NCI-H524 (cell line): ENCODE measurements at places on chromosomes 4 and X.

GRCh38 chrX:46637938-46638337 is 64.4 kb downstream of the CHST7 start:
- no peak for DNase-seq

- DNase-seq, result no peak
These were observed 6.0 kb upstream of the VSIG4 start for GRCh38 chrX:66045894-66046293.

DNA sequence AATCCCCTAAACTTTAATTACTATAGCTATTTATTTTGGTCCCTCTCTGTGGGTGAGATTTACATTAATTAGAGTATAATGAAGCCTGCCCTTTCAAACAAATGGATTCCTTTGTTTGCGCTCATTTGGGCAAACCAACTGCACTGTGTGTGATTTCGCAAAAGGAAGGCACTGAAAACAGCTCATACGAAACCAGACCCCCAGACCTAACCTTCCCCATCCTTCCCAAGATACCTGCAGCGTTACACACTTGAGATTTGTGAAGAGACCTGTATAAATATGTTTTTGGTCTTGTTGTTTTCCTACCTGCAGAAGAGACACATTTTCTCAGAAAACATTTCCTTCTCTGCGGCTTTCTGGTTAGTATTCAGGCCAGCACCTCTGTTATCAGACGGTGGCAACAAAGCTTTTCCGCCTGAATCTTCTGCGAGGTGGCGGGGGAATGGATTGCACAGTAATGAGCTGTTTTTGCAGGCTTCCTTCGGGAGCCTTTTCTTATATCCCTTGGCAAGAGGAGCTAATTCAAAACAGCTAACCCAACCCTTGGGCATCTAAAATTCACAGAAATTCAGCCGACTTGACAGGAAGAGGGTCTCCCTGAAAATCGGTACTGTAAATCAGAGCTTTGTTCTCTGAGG is 47.6 kb downstream of the CBLL2 start:
- no peak for DNase-seq

DNA sequence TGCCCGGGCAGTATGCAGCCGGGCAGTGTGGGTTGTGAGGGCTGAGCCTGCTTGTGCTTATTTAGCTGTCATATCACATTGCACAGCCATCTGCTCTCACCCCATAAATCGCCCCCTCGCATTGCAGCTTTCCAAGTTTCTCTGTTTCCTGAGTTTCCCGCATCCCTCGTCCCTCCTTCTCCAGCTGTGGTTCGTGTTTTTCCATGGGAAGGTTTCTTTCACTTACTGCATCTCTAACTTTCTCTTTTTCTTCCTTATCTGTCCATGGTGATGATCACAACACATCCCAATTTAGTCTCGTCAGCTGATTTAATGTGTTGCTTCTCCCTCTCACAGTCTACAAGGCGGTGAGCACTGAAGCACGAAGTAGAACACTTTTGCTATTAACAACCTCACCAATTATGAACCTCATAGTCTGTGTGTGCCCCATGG is 118.1 kb downstream of the ENPP6 start:
- peak; percentile 63 for DNase-seq

DNA sequence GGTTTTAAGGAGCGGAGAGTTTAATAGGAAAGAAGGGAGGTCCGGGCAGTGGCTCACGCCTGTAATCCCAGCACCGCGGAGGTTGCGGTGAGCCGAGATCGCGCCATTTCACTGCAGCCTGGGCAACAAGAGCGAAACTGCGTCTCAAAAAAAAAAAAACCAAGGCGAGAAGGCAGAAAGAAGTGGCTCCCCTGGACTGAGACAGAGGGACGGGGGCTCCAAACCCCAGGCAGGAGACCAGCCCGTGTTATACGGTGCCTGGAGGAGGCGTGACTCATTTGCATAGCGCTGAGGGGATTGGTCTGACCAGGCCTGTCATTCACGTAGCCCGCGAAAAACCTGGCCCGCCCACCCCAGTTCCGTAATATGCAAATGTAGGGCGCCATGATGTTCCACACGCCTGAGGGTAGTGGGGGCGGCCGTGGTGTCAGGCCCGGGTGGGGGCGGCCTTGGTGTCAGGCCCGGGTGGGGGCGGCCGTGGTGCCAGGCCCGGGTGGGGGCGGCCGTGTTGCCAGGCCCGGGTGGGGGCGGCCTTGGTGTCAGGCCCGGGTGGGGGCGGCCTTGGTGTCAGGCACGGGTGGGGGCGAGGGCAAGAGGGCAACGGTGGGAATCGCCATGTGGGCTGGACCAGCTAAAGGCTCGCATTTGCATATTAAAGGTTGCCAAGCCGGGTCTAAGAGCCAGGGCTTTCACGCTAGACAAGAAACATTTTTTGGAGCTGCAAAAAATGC is 2.1 kb downstream of the PLCXD1 start:
- DNase-seq, result no peak

DNA sequence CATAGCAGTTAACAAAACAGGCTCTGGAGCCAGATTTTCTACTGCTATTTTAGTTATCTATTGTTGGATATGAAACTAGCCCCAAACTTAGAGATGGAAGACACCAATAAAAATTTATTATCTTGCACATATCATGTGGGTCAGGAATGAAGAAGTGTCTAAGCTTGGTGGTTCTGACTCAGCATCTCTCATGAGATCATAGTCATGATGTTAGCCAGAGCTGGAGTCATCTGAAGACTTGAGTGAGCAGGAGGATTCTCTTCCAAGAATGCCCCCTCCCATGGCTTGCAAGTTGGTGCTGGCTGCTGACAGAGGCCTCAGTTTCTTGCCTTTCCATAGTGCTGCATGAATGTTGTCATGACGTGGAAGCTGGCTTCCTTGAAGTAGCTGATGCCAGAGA is 68.2 kb upstream of the TAPT1 start:
- no peak for DNase-seq

DNA sequence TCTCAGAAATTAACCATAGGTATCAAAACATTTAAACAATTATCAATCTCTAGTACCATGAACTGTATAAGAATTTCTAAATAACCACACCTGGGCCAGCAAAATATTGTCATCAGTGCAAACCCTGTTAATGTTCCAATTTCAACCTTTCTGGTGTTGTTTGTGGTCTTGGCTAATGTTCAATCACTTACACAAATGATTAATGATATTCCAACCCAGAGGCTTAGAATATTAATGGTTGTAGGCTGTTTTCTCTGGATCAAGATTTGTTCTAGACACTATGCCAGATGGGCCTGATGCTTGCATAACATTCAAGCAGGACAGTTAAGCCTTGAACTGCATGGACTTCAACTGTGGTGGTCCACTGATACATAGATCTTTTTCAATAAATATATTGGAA is 69.1 kb downstream of the HS3ST1 start:
- DNase-seq, result no peak

GRCh38 chr4:182600856-182601255 is 316.3 kb downstream of the DCTD start:
- peak; percentile 48 for DNase-seq

GRCh38 chr4:165152527-165152926 is 39.9 kb upstream of the TMEM192 start:
- no peak for DNase-seq

DNA sequence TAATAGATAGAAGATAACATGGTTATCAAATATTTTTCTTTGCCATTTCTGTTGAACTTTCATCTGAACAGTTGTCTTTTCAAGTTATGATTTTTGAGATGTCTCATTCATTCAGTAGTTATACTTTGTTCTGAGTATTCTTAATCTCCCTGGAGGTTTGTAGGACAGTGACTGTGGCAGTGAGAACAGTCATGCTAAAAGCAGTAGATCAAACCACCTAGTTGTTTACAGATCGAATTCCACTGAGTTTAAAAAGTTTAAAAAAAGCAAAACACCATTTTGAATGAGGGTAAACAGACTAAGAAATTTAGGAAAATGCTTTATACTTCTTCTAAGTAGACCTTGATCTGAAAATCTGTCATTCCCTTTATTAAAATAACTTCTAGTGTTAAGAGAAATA is 107.2 kb downstream of the CEP135 start:
- DNase-seq, result no peak

- DNase-seq, result peak; percentile 86
These were observed 10.1 kb downstream of the SCARB2 start for GRCh38 chr4:76203541-76203940.

DNA sequence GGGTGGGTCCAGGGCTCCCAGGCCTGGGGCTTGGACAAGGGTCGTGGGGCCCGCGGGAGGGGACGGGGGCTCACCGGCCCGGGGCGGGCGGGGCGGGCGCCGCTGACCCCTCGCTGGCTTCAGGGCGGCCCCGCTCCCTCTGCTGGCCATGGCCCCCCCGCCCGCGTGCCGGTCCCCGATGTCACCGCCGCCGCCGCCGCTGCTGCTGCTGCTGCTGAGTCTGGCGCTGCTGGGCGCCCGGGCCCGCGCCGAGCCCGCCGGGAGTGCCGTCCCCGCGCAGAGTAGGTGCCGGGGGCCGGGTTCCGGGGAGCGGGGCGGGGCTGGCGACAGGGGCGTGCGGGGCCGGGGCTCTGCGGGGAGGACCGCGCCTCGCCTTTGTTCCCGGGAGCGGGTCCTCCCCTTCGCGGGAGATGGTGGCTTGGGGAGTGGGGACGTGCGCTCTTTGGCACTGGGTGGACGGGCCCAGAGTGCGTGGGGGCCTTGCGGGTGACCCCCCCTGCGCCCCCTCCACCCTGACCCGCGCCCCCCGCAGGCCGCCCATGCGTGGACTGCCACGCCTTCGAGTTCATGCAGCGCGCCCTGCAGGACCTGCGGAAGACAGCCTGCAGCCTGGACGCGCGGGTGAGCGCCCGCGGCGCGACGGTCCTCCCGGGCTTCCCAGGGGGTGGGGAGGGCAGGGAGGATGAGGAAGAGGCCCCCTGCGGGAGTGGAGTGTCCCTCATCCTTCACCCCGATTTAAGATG is 16.8 kb upstream of the NAT8L start:
- DNase-seq, result no peak

DNA sequence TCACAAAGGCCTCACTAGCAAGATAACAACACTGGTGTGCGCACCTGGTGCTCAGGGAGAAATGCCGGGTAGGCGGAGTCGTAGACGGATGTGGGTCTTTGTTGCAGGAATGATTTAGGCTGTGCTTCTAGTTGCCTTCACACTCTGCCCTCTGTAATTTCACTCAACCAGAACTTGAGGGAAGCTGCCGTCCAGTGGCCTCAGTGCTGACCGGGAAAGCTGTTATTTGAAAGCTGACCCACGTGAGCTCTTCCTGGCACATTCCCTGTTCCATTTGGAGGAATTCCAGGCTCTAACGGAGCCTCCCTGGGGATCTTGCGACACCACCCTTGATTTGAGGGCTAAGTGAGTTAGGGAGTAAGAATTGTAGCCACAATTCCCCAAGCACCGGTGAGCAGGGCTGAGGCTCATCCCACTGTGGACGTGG is 15.9 kb downstream of the SH3TC1 start:
- no peak for DNase-seq

GRCh38 chr4:77097611-77098010 is 21.8 kb upstream of the CCNI start:
- DNase-seq, result no peak

DNA sequence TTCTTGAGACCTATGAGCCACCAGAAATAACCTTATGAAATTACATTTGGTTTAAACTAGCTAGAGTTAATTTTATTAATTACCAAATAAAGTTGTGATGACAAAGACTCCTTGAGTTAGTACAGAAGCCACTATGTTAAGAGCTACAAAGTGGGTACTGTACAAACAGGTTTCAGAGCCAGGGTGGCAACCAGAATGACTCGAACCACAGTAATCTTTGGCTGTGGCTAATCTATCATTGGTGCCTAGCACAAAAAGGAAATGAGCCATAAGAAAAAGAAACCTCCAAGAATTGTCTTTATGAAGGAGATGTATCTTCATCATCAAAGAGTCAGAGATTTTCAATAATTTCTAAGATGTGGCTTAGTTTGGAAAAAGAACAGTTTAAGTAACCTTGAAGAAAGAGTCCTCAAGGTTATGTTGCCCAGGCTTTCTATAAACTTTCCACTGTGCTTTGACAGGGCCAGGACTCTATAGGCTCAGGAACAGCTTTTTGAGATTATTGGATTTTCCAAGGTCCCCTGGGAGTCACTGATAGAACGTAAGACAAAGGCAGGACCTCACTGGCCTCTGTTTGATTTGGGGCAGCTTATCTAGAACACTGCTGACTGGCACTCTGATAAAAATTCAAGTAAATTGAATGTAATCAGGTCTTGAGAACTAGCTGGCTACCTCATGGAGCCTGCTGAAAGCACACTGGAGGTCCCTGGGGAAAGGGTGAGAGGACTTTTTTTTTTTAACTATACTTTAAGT is 777.7 kb downstream of the STIM2 start:
- no peak for DNase-seq

DNA sequence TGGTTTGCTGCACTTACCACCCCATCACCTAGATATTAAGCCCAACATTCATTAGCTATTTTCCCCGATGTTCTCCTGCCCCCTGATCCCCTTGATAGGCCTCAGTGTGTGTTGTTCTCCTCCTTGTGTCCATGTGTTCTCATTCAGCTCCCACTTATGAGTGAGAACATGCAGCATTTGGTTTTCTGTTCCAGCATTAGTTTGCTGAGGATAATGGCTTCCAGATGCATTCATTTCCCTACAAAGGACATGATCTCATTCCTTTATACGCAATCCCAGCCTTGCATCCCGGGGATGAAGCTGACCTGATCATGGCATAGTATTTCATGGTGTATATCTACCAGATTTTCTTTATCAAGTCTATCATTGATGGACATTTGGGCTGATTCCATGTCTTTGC is 99.0 kb upstream of the DCAF12L2 start:
- no peak for DNase-seq

DNA sequence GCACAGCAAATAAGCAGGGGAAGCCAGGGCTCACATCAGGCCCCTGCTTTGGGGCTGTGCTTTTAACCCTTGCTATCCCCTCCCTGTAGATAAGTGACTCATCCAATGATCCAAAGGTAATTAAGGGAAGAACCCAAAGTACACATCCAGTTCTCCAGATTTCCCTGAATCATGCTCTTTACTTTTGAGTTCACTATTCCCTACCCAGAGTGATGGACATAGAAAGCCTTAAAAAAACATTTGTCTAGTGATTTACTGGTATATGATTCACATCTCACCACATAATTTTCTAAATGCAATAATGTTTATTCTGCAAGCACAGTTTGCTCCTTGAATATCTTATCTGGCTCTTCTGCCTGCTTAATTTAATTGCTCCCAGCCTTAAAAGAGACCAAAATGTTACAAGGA is 136.2 kb downstream of the PPP3CA start:
- no peak for DNase-seq

DNA sequence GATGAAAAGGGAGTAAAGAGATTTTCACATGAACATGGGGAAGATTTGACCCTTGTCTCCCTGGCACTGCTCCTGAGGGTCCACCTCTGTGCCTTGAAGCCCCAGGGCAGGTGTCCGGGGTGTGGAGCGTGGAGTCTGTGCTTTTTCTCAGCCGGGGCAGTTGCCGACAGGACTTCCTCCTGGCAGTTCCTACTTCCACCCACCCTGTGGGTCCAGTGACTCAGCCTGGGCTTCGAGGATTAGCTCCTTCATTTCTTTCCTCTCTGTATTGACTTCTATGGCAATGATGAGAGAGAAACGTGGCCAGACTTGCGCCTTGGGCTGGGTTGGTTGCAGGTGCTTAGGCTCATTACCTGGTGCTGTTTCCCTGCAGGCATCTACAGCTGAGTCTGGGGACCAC is 35.9 kb upstream of the CLCN4 start:
- no peak for DNase-seq
